ENCODE measurements at places on chromosomes 4 and X.
A peak's percentile ranks its signal among the peaks of the same experiment; 100 is the strongest.

GRCh38 chr4:69568787-69569186 is 70.7 kb downstream of the UGT2A2 start:
- no peak for DNase-seq

DNA sequence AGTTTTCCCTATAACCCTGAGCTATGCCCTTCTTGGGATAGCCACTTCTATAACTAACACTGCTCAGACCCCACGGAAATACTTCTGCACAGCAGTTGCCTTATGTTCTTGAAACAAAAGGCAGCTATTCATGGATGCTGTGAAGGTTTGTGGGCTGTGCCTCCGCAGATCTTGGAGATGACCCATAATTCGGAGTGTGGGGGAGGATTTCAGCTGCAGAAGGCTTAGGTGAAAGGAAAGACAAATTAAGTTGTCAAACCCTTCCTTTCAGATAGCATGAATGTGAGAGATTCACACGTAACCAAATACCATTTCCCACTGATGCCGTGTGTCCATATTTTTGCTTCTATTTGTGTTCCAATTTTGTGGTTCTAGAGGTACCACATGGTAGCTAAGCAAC is 38.1 kb upstream of the NYX start:
- peak; percentile 79 for DNase-seq

GRCh38 chr4:163702736-163703135 is 208.2 kb downstream of the TMA16 start:
- DNase-seq: no peak

DNA sequence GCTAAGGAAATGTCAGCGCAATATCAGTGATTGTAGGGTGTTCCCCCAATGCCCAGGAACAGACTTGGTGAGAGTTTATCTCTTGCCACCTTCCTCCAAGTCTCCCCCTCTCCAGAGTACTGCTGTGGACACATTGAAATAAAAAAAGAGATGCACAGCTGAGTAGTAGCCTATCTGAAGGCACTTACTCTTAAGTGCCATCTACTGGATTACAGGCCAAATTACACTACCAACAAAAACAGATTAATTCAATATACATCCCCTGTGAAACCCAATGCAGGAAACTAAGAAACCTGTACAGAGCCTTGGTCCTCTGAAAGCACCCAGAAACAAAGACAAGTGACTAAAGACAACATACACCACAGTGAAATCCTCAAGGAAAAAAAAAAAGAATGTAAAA is 460.3 kb downstream of the ZIC3 start:
- DNase-seq: no peak
